ENCODE measurements at places on chromosomes 12 and 14.
A peak's percentile ranks its signal among the peaks of the same experiment; 100 is the strongest.

GRCh38 chr14:31307198-31307597, 99.6 kb upstream of the HECTD1 start:
- no peak for DNase-seq

GRCh38 chr12:24083838-24084237, 134.4 kb upstream of the SOX5 start:
- no peak for DNase-seq

DNA sequence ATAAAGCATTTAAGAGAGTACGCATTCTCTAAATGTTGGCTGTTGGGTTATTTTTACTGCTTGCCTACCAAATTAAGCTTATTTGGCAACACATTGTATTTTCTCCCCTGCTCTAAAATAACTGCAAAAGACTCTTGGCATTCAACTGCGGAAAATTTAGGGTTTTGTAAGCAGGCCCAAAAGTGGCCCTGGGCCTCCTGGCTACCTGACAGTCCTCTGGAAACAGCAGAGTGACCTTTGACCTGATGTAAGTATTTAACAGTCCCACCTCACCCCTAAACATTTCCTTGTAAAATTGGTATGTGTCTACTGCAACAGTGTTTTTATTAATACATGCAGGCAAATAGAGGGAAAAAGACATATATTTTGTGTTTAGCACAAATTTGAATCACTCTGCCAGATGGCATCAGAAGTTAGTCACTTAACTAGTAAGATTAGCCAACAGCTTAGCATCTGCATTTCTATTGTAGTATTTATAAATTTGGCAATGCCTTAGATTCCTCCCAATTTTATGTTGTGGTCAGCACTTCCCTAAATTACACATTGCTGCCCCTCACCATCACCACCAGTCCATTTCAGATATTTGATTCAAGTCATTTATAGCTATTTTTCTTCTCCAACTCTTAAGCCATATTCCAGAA, 11.2 kb downstream of the LLPH start:
- DNase-seq: no peak

GRCh38 chr12:50075808-50076170, 9.4 kb upstream of the SMARCD1 start:
- DNase-seq: no peak

DNA sequence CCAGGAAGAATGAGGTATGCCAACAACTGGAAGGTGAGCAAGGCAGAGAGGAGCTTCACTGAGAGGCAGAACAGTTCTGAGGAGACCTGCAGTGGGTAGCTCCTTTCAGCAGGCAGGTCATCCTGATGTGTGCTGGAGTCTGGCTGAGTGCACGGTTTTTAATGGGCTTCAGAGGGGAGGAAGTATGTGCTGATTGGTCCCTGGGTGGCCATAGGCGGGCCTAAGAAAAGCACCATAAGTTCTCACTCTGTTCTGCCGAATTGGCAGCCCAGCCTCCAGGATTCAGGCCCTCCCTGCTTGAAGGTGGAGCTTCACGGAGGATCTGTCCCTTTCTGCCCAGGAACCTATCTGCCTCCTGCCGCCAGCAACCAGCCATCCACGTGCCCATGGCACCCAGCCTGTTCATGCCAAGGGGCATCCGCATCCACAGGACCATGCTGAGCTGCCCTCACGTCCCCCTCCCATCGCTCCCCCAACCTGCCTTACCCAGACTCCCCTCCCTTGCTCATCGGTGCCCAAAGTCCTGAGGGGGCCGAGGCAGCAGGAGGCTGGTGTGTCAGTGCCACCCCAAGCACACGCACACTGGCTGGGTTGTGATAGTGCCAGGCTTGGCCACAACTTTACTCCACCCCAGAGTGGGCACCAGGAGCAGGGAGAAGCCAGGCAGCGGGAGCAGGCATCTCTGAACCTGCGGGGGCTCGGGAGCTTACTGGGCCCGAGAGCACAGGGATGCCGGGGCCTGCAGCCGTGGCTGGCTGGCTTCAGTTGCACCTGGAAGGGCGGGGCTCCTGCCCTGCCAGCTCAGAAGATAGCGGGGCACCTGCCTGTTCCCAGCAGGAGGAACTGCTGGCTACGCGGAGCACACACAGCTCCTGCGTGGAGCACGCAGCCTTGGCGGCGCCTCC, 608.4 kb upstream of the FOXG1 start:
- no peak for DNase-seq

GRCh38 chr12:45762185-45763110, 32.9 kb downstream of the ARID2 start:
- DNase-seq: peak; percentile 17

- no peak for DNase-seq
These were observed 21.1 kb upstream of the ARID2 start for GRCh38 chr12:45708363-45708762.

DNA sequence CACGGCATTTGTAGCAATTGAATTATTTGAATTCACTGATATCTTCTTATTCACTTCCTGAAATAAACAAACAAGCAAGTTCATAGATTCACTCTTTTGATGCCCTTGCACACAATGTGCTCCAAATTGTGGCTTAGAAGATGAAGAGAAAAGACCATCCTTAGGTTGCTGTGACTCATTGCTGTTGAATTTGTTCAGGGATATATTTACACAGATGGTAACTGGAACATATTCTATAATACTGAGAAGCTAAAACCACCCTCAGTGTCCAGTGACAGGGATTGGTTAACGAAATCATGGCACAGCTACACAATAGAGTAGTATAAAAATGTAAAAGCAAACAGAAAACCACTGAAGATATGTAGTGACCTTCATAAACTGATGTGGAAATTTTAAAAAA, 3.1 kb downstream of the PRB4 start:
- DNase-seq: no peak

DNA sequence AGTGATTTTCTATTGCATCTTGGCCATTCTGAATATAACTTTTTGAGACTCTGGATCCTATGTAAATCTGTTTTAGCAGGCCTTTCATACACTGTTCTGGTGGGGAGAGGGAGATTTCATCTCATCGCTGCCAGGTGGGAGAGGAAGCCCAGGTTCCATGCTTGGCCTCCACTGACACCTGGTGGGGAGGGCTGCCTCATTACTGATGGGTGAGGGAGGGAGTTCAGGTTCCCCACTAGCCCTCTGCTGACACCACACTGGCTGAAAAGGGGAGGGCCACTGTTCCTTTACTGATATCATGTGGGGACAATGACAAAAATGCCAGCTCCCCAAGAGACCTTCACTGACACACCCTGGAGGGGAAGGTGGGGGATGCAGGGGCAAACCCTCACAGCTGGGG, 2.4 kb upstream of the GALNT8 start:
- DNase-seq: no peak

- DNase-seq: no peak
These were observed 346.6 kb downstream of the NAV3 start for GRCh38 chr12:78177298-78177697.

- DNase-seq: no peak
These were observed 61.9 kb upstream of the PARP11 start for GRCh38 chr12:3935078-3935477.

Data from NCI-H510A (cell line).